Mucosa of descending colon (tissue), 3 donors: ENCODE measurements at places on chromosomes 5 and 9. TPM values are rescaled to one million over a fixed set of nuclear protein-coding genes. Genes with fewer than 3 reads are reported as not detected.

DNA sequence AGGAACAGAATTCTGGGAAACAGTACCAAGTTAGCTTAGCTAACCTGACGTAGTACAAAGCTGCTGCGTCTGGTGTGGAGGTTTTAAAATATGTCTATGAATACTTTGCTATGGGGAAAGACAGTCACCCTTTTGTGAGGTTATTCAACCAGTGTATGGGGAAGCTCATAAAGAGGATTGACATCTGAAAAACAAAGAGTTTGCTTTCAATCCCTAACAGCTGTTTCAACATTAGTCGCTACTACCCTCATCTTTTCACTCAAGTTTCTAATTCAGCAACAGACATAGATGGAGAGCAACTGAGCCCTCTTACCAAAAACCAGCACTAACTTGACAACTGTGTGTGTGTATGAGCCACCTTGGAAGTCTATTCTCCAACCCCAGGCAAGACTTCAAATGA, 7.8 kb upstream of the MSANTD3 start:
- no peak for DNase-seq

- no peak for DNase-seq
These were observed 38.6 kb downstream of the MRPS30 start for GRCh38 chr5:44847206-44847852.

The MED22 gene
- total RNA-seq = 19.8 TPM

DNA sequence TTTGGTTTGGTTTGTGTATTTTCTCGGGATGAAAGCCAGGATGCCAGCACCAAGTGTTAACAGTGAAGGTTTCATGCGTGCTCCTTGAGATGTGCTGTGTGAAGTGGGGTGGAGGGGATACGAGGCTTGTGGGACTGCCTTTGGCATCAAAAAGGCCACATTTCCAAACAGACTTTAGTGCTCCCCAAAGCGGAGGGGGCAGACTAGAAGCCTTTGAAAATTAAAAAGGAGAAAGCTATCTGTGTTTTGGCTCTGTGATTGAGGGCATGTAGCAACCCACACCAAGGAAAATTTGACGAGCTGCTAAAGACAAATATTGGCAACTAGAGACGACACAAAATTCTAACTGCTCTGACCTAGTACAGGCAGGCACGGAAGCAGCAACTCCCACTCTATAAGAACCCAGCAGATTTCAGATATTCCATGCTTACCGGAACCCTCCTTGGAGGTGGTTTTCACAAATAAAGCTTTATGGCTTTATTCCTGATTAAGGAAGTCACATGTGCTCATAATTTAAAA, 154.5 kb downstream of the ARSB start:
- no peak for DNase-seq

DNA sequence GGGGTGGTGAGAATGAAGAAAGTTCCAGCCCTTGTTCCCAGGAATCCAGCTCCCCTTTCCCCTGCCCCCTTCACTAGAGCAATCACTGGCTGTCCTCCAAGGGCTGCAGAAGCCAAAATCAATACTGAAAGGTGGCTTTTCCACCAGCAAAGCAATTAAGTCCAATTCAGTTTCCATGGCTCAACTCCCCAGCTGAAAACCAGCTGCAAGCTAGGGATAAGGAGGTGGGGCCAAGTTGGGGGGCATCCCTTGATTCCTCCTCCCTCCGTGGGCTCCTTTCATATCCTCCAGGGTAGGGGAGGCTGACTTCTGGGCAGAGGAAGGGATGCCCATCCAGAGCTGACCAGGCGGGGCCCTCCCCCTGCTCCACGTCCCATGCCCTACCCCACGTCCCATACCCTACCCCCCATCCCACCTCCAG, 22.7 kb downstream of the CAMK2A start:
- no peak for DNase-seq

DNA sequence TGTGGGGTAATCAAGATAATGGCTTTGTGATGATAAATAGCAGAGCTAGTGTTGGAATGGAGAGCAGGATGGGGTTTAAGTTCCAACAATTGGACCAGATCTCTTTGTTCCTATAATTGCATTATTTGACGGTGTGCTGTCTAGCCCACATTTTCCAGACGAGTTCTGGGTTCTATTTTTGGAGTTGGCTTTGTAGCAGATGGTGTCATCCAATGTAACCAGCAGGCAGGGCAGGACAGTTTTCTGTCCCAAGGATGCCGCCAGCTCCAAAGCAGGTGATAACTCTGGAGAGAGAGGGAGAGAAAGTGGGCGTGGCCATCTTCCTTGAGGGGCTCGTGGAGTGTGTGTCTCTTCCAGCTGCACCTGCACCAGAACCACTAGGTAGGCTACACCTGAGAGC, 251.3 kb downstream of the KIF4B start:
- DNase-seq = no peak

The MLANA gene
- total RNA-seq = not detected

The ARSK gene
- total RNA-seq = 2.3 TPM

DNA sequence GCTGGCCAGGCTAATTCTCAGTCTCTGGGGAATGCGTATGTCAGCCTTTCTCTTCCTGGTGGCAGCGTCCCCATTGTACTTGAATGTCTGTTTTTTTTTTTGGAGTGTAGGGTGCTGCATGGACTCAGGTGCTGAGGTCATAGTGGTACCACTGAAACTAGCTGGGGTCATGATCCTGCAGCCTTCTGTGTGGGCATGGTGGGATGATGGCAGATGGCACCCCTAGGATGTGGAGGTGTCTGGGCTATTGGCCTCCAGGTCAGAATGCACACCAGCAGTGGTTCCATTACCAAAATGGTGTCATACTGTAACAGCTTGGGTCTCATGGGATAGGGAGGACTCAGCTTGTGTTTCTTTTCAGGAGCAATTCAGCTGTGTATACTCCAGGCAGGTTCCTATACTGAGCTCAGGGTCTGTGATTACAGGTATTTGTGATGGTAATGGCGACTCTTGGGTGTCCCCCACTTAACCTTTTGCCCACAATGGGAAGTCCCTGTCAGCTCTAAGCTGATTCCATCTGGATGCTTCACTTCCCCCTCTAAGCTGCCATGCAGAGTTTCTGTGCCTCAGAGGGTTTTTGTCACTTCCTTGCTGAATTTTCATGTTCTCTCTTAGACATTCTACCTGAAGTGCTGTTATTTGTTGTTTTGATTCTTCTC, 17.9 kb downstream of the HSD17B4 start:
- DNase-seq = no peak

DNA sequence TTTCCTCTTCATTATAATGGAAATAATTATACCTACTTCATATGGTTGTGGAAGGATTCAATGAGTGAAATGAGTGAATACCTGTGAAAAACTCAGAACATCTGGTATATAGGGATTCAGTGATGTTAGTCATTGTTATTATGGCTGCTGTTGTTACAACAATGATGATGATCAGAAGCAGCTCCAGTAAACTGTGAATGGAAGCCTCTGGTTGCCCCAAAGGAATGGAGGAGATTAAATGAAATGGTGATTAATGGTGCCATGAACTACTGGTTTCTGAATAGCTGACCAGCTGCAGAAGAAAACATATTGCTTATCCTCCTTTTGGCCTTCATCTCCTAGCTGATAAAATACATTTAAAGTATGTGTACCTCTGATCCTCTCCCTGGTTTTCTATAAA, 372.0 kb downstream of the ARHGEF28 start:
- DNase-seq = no peak

The OTP gene
- total RNA-seq = not detected

The SLC27A6 gene
- total RNA-seq = 0.85 TPM
